ENCODE measurements at places on chromosomes 4 and X.

DNA sequence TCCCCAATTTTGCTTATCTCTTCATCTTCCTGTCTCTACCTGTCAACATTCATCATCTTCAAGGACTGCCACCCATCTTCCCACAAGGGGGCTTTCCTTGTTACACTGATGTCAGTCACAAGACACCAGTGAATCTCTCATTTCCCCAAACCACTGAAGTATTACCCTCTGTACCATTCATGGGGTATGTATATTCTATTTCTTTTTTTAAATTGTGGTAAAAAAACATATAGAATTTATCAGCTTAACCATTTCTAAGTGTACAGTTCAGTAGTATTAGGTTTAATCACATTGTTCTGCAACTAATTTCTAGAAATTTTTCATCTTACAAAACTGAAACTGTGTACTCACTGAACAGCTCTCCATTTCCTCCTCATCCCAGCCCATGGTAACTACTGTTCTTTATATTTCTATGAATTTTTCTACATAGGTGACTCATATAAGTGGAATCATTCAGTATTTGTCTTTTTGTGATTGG is 98.6 kb downstream of the LARP7 start:
- no peak for DNase-seq

DNA sequence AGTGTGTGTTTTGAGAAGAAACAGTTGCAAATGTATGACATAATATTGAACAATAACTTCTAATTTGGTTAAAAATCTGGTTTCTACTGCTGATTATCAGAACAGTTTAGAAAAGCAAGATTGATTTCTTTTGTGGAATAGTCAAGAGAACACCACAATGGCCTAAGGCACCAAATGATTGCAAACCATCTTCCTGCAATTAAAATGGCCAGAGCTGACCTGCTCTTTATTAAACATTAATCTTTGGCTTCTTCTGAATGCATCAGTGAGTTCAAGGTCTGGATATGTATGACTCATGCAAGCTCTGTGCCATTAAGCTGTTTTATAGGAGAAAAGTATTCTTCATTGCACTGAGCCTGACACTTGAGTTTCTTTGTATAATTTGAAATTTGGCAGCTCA is 107.8 kb upstream of the PDHA2 start:
- DNase-seq, result no peak

GRCh38 chrX:154051201-154051810 is 31.6 kb upstream of the IRAK1 start:
- DNase-seq, result peak; percentile 35

DNA sequence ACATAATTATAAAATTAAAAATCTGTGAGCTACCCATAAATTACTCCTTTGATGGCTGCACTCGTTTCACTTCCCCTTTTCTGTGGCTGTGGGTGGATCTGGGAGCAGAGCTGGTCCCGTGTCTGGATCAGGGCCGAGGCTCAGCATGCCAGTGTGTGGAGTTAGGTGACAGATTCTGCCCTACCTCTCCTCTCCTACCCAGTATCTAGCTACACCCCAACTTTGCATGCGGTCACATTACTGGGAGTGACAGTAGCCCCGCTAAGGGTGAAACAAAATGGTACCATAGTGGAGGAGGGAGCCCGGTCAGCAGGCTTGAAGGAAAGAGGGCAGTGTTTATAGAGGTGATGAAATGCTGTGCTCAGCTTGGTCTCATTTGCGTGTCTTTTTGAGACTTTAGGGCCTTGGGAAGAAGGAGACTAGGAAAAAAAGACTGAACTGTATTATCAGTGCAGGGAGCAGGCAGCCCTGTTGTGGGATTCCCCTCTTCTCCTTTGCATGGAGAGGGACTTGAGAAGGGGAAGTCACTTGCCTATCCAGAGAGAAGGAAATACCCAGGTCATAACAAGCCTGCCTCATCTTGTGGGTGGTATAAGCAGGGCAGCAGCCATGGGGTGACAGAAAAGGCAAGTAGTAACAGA is 48.4 kb downstream of the ARHGAP10 start:
- DNase-seq, result no peak

DNA sequence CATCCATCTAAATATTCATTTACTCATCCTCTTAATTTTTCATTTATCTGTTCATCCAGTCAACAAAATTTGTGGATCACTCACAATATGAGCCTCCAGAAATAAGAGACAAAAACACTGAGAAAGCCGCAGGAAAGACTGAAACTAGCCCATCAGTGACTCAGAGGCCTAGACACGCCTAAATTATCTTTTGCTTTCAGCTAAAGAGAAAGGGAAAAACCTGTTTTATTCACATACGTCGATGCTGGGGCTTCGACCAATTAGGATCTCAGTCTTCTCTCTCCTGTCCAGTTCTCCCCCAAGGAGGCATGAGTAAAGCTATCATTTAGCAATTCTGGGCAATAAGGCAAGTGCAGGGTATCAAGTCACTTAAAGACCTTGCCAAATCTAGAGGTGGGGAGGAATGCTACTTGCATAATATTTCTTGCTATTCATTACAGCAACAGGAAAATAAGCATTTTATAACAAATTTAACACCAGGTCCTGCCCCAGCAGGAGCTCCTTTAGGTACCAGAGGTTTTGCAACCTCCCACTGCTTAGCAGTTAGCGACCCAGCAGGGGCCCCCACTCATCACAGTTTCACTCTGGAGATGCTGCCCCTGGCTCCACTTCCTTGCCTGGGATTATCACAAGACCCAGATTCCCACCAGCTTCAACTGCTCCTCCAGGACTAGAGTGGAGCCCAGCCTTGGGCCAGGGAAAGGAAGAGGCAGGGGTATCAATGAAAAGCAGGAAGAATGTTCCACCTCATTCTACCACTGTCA is 30.1 kb upstream of the TMEM154 start:
- no peak for DNase-seq

- no peak for DNase-seq
Measured at GRCh38 chrX:97860226-97860625, 976.5 kb downstream of the RPA4 start.

GRCh38 chr4:42654631-42655268 is 2.2 kb downstream of the ATP8A1 start:
- no peak for DNase-seq

DNA sequence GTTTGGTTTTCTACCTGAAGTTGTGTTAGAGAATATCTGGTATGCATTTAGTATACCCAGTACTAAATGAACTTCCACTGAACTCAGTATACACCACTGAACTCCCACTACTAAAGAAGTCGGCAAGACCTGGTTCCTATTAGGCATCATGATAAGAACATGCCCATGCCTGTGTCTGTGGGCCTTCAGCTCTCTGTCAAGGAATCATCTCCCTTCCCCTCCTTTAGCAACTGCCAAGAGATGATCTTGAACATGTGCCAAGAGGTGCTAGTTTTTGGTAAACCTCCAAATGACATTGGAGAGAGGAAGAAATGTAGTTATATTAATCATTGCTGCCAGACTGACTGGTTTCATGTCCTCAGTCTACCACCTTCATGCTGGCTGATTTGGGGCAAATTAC is 113.2 kb downstream of the ATP10D start:
- no peak for DNase-seq

GRCh38 chrX:151239751-151240150 is 63.4 kb downstream of the GPR50 start:
- DNase-seq, result no peak

GRCh38 chr4:147163311-147163710 is 217.6 kb upstream of the TTC29 start:
- no peak for DNase-seq

- DNase-seq, result no peak
Measured at GRCh38 chr4:154582723-154583122, 7.8 kb downstream of the FGA start.

GRCh38 chr4:88320780-88321373 is 36.5 kb upstream of the PPM1K start:
- no peak for DNase-seq

GRCh38 chrX:1581132-1581531 is 10.3 kb upstream of the AKAP17A start:
- peak; percentile 45 for DNase-seq

DNA sequence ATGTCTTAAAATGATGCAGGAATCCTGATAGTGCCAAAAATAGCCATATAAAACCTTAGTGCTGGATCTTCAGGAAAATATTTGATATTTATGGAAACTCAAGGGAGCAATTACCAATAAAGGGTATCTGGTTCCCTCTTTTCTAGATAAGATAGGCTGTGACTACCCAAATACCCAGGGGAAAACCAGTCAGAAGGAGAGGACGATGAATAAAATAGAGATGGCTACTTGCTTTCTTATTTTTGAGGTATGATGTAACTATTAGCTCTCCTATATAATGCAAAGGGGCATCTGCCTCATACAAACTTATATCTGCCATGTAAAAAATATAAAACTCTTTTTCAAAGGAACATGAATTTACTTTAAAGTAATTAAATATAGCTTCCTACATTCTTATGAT is 23.4 kb upstream of the COX18 start:
- no peak for DNase-seq

DNA sequence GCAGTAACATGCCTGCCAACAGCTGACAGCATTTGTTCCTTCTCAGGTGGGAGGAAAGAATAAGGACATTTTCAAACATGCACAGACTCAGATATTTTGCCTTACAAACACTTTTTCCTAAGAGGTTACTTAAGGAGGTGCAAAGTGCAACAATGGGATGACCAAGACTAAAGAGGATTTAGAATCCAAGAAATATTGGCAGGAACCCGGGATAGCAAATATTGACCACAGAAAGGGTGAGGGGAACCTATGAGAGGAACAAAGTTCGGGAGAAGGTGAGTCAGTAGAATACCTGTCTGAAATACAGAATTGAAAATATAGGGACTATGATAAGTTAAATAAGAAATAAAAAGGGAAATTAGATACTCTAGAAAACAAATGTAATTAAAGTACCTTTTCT is 321.9 kb upstream of the EMCN start:
- DNase-seq, result no peak

GRCh38 chr4:100593935-100594334 is 76.1 kb upstream of the EMCN start:
- DNase-seq, result no peak

DNA sequence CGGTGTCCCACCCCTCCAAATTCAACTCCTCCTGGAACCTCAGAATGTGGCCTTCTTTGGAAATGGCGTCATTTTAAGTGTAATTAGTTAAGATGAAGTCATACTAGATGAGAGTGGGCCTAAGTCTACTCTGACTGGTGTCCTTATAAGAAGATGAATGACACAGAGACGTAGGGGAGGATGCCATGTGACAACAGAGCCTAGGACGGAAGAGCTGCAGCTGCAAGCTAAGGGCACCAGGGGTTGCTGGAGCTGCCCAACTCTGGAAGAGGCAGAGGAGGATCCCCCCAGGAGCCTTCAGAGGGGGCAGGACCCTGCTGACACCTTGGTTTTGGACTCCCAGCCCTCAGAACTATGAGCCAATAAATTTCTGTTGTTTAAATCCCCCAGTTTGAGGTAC is 115.1 kb downstream of the STK32B start:
- no peak for DNase-seq

- DNase-seq, result no peak
Measured at GRCh38 chr4:105122350-105122749, 24.3 kb upstream of the TET2 start.

DNA sequence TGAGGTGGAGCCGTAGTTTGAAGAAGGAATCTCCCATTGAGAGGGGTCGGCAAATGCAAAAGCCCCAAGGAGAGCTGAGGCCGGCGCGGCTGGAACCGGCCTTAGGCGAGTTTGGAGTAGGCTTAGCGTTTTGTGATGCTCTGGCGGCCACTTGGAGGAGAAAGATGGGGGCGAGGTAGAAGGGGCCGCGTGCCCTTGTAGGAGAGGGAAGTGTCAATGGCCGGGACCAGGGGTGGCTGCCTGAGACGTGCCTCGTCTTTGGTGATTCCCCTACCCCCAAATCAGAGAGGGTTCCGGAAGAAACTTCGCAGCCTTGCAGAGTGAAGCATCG is 11.7 kb downstream of the MSX1 start:
- no peak for DNase-seq

DNA sequence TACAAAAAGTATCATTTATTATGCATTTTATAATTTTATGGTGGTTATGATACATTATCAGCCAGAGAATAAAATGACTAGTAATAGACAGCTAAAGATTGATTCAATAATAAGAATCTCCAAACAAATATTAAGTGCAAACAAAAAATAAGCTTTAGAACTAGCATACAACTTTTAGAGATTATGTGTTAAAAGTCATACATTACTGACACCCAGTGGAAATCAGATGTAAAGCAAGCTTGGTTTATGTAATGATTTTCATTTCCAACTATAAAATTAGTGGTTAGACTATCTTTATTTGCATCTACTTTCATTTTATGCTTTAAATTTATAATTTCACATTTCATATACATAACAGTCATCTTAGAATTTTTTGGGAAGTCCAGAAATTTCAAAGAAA is 57.7 kb downstream of the IL13RA2 start:
- DNase-seq, result no peak

DNA sequence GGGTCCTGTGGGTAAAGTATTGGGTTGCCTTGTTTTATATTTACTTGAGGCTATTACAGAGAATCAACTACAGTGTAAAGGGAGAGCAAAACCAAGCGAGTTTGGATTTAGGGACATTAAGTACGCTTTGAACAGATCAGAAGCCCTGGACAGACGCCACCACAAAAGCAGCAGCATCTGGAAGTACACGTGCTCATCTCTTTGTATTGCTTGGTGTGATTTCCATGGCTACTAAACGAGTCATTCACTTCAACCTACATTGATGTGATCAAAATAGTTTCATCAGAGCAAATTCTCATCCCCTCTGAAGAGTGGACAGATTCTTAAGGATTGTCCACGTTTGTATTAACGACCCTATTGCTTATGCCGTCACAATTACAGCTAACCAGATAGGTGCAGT is 85.1 kb downstream of the SORBS2 start:
- no peak for DNase-seq

- DNase-seq, result no peak
Measured at GRCh38 chr4:5156682-5157081, 105.4 kb downstream of the STK32B start.

DNA sequence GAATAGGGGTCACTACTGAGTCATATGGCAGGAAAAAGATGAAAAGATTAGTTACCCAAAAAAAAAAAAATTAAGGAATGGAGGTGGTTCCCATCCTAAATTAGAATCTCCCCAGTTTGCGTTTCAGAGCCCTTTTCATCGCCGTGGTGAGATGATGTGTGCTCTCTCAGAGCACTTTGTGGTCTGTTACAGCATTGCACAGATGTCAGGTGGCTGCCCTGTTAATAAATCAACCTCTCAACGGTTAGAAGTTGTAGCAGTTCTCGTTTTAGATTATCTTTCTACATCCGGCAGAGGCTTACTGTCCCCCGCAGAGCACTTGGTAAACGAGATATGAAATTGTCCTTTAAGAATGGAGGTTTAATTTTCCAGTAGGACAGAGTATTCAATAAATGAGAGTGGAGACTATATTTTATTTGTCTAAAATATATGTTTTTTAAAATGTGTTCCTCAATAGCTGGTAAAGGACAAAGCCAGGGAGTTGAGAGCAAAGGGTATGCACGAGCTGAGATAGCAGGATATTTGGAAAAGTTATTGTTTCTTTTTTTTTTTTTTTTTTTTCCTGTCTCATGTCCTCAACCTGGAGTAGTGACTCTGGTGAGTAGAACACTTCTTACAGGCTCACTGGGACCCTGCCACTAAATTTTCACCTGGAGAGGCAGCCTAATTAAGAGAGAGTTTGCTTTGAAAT is 26.9 kb downstream of the AFF1 start:
- no peak for DNase-seq

- peak; percentile 35 for DNase-seq
Measured at GRCh38 chr4:185587427-185588161, 52.3 kb upstream of the PDLIM3 start.
